ENCODE measurements at places on chromosomes 3 and 15. TPM values are rescaled to one million over a fixed set of nuclear protein-coding genes. Genes with fewer than 3 reads are reported as not detected.

GRCh38 chr3:112776000-112776399, 70.7 kb downstream of the CD200R1L start:
- DNase-seq: no peak

DNA sequence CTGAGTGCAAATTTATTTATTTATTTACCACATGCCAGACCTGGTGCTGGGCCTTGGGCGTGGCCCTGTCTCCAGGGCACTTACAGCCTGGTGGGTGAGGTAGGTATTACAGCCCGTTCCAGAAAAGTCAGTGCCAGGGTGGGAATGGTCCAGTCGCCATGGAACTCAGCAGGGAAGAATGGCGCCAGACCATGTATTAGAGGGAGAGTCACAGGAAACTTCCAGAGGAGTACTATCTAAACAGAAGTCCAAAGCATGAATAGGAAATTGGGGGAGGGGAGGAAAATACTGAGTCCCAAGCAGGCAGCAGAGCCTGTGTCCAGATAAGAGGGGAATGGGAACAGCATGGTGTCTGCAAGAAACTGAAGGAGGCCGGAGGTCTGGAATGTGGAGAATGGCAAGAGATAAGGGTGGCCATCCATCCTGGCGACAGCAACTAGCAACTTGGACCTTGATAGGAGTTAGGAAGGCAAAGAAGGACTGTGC, 27.0 kb downstream of the SH3BP5 start:
- DNase-seq: no peak

GRCh38 chr15:37516621-37517020, 416.3 kb upstream of the MEIS2 start:
- DNase-seq: no peak

- DNase-seq: no peak
These were observed 11.6 kb upstream of the ZXDC start for GRCh38 chr3:126487151-126487771.

GRCh38 chr15:58282060-58282708, 144.0 kb downstream of the AQP9 start:
- DNase-seq: no peak

DNA sequence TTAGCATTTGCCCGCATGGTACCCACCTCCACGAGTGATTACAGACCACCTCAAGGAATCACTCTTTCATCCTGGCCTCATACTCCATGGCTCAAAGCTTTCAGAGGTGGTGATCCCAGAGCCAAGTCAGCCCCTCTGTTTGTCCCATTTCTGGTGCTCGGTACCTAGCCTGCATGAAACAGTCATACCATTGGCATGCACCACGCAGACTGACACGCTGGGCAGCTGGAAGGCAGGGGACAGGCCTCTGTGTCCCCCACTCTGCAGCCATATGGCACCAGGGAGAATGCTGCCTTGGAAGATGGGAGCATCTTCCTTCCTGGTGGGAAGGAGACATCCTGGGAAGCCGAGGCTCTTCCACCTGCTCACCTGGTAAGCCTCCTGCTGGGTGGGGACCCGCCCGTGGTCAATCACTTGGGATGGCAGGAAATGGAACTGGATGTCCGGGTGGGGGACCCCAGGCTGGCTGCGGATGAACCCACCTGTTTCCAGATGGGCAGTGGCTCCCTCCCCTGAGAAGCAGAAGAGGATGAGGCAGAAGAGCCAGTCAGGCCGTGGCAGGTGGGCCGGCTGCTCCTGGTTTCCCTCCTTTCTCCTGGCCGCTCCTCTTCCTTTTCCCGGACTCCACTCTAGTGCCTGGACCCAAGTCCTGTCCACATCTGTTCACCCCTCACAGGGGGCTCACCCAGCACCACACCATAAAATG, 26.9 kb downstream of the CHDH start:
- DNase-seq: no peak

GRCh38 chr3:158961471-158961870, 159.6 kb downstream of the MFSD1 start:
- no peak for DNase-seq

DNA sequence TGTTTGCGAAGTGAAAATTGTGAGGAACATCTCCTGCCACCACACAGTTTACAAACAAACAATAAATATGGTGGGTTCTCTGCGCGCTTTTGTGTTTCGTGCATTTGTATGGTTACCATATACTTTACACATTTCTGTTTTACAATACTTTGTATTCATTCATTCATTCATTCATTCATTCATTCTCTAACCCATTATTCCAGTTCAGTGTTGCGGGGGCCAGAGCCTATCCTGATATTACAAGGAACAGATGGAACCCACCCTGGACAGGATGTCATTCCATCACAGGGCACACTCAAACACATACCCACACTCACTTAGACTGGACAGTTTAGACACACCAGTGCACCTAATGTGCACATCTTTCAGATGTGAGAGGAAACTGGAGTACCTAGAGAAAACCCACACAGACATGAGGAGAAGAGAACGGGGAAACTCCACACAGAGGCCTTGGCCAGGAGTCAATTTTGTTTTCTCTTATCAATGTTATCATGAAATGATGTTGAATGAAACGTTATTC, 160.5 kb downstream of the FNDC3B start:
- DNase-seq: no peak

DNA sequence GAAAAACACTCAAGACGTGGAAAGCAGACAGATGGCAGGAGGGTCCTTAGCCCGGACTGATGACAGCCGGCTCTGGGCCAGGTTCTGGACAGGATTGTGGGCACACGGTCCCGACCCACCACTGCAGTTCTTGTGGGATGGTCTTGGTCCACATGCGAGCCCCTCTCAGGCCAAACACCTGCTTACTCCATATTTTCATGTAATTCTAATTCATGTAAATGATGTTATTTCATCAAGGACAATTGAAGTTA, 32.6 kb downstream of the TM2D3 start:
- DNase-seq: no peak

DNA sequence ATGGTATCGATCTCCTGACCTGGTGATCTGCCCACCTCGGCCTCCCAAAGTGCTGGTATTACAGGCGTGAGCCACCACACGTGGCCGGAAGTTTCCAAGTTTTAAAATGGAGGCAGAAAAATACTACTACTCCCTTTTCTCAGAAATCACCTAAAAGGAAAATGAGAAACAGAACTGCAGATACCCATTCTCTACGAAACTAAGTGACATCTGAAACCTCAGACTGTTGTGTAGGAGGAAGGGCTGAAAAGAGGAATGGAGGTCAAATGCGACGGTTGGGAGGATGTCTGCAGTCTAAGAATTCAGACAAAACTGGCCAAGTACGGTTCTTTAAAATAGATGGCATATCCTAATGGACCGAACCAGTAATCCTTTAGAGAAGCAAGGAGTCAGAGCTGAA, 24.1 kb downstream of the WDR48 start:
- no peak for DNase-seq

- DNase-seq: no peak
These were observed 6.9 kb upstream of the FANCD2 start for GRCh38 chr3:10019326-10019725.

The MBNL1 gene
- total RNA-seq: 158 TPM

The GOLGB1 gene
- total RNA-seq: 56.5 TPM

The FBXO22 gene
- 19.3 TPM for total RNA-seq

The MYRIP gene
- 12.1 TPM for total RNA-seq

The ARPP21 gene
- total RNA-seq: 0.11 TPM

The ZFYVE19 gene
- total RNA-seq: 14.4 TPM
